ENCODE measurements at places on chromosomes 5 and 9.

DNA sequence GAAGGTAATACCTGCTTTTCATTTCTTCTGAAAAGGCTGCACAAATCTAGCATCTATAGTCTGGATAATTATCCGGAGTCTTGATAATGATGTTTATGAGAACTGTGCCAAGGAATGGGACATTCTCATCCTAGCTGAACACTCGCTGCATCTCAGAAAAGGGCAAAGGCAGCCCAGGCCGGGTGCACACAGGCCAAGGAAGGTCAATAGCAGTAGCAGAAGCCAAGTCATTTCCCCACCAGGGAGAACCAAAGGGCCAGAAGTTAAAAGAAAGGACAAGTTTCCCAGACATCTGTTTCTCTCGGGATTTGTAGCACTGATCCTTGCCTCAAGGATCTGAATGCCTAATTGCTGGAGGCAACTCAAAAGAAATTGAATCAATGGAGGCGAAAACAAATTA lies 66.1 kb upstream of the ANKRD55 start:
- DNase-seq = no peak

GRCh38 chr5:172379481-172379880 lies 74.8 kb downstream of the SH3PXD2B start:
- DNase-seq = peak; percentile 18

DNA sequence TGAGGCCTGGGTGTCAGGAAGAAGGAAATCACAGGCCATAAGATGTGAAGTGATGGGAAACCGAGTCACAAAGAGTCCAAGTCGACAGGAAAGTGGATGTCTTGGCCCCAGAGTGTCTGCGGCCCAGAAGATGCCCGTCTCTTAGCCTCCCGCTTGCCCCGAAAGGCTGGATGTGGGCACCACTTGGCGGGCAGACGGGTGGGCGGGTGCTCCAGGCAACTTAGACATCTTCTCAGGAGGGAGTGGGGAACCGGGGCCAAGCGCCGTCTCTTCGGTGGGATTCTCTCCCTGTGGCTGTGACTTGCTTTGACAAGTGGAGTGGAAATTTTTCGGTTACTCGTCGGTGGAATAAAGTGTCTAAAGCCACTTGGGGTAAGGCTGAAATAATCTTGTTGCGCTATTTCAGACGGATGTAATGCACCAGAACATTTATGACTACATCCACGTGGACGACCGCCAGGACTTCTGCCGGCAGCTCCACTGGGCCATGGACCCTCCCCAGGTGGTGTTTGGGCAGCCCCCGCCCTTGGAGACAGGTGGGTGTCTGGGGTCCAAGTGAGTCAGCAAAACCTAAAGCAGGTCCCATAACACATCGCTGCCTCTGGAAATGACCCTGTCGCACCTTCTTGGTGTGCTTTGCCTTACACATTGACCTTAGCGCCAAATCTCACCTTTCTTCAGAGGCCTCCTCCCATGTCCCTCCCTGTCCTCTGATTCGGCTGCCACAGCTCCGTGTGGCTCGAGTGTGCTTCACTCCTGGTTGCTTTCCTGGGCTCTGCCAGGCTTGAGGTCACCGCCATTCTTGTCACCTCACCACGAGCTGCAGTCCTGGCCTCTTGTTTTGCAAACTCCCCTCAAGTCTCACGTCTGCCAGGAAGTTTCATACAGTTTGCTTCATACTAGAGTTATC lies 20.4 kb upstream of the EXOC3 start:
- DNase-seq = no peak

- DNase-seq = peak; percentile 12
Observed at GRCh38 chr5:163893281-163893680, 387.9 kb downstream of the MAT2B start.

DNA sequence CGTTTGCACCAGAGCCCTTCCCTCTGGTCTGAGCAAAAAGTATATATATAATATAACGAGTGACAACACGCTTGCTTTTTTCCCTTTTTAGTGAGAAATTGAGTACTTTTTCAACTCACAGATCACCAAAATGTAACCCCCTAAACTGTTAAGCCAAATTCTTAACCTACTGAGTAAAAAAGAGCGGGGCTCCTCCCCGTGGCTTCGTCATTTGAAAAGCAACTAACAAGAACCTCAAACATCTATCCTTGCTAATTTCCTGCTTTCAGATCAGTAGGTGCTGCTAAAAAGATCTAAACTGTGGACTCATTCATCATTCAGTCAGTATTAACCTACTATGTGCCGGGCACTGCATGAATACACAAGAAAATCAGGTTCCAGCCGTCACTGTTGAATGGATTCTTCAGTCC lies 1.0 kb upstream of the PTBP3 start:
- DNase-seq = peak; percentile 32

GRCh38 chr5:103589357-103589756 lies 26.8 kb upstream of the NUDT12 start:
- no peak for DNase-seq

GRCh38 chr9:106074006-106074405 lies 379.7 kb downstream of the TMEM38B start:
- peak; percentile 20 for DNase-seq

DNA sequence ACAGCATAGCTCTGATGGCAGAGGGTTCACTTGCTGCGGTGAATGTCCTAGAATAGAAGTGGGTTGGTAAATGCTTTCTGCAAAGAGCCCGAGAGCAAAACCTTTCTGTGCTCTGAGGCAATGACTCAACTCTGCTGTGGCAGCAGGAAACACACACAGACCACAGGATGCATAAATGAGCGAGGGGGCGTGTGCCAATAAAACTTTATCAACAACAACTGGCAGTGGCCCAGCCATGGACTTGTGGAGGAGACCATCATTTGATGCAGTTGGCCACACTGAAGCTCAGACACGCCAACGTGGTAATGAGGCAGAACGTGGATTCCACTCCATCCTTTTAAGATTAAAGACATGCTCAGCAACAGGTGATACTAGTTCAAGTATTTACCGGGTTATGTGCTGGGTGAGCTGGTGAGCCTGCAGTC lies 6.8 kb downstream of the MRPL36 start:
- DNase-seq = peak; percentile 92

DNA sequence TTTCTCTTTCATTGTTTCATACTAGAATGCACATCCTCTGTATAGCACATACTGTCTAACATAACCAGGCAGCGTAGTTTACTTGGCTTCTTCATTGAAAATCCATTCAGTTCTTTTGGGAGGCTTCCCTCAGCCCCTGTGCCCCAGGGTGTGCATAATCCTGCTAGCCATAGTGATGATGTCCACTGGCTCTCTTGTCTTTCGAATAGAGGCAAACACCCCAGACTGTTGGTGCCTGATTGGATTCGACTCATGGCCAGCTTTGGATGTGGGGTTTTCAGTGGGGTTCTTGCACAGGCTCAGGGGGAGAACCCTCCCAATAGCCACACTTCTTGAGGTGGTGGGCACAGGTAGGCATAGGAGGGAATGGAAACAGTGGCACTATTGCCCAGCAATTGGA lies 53.6 kb downstream of the ZSWIM6 start:
- no peak for DNase-seq

GRCh38 chr9:94449486-94449885 lies 105.4 kb upstream of the PCAT7 start:
- no peak for DNase-seq

DNA sequence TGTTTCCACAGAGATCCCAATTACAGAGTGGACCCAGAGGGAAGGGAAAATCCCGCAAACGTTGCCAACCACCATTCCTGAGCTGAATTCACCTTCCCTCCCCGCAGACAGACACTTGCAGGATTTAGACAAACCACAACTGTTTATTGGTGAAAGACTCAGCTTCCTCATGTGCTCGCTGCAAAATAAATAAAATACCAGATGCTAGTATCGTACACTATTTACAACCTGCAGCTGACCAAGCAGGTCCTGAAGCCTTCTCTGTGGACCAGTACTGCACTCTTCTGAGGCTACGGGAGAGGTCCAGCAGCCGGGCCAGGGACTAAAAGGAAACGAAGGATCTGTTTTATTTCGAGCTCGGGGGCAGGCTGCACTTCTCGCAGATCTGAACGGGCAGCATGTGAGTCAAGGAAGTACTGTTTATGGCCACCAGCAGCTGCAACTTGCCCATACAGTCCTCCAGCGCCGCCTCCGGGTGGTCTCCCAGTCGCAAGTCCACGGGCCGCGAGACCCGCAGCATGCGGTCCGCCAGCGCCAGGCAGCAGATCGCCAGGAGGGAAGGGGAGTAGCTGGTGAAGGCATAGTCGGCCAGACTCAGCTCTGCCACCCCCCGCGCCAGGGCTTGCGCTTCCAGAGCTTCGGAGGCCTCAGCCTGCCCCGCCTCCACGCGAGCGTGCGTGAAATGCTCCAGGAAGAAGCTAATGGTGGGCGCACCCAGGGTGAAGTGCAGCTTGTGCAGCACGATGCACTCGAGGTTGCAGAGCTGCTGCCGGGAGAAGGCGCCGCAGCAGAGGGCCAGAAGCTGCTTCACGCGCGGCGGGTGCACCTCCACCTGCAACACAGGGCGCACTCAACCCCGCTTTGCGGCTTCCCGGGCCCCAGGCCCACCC lies 2.1 kb downstream of the CCNO start:
- DNase-seq = peak; percentile 9

- DNase-seq = no peak
Observed at GRCh38 chr5:51326844-51327243, 56.4 kb upstream of the ISL1 start.

DNA sequence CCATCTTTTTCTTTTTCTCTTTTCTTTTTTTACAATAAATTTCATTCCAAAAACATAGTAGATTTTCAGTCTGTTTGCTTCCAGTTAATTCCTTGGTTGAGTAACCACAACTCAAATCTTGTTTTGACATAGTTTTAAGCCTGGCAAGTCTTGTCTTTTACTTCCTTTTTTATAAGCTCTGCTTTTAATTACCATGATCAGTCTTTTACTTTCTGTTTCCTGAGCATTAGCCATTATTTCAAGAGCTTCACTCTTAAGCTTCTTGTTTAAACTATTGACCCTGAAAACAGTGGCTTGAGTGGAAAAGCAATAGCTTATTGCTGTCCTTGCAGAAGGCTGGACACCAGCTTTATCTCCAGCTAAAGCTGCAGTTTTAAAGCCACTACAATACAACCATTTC lies 1363.3 kb downstream of the MAT2B start:
- no peak for DNase-seq

DNA sequence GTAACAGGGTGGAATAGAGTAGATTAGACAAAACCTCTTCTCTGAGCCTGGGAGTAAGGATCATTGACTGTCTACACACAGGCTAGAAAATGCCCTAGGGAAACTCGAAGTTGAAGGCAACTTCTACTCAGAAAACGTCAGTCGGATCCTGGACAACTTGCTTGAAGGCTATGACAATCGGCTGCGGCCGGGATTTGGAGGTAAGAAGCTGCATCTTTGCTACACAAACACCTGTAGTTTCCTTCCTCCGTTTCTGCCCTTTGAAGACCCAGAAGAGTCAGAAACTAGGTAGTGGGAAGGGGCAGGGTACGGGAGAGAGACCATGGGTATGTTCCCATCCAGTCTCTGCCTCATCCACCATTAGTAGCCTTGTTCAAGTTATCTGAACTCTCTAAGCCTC lies 628 bp downstream of the GABRA6 start:
- no peak for DNase-seq

DNA sequence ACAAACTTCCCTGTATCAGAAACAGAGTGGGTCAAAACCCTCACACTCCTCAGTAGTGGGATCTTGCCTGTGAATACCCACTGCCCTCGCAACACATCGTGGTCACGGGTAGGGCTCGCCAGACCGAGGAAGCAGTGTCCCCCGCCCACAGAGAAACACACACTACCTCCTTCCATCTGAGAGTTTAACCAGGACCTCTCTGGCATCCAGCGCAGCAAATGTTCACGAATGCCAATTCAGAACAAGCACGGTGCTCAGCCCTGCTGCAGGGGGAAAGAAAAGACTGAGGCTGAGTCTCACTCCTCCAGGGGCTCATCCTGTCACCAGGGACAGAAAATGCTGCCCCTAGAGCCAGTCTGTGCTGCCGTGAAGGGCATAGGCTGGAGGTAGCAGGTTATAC lies 42.5 kb upstream of the SYNPO start:
- DNase-seq = no peak

- DNase-seq = no peak
Observed at GRCh38 chr9:21983561-21983935, 10.6 kb downstream of the CDKN2A start.

- DNase-seq = no peak
Observed at GRCh38 chr9:126722922-126723806, 81.7 kb upstream of the ZBTB43 start.

- peak; percentile 44 for DNase-seq
Observed at GRCh38 chr5:40124367-40124766, 555.3 kb upstream of the PTGER4 start.

GRCh38 chr5:81630684-81631083 lies 120.2 kb downstream of the SSBP2 start:
- no peak for DNase-seq

GRCh38 chr9:34384368-34385165 lies 7.9 kb upstream of the MYORG start:
- no peak for DNase-seq

- no peak for DNase-seq
Observed at GRCh38 chr5:118195211-118195610, 793.1 kb downstream of the DTWD2 start.

DNA sequence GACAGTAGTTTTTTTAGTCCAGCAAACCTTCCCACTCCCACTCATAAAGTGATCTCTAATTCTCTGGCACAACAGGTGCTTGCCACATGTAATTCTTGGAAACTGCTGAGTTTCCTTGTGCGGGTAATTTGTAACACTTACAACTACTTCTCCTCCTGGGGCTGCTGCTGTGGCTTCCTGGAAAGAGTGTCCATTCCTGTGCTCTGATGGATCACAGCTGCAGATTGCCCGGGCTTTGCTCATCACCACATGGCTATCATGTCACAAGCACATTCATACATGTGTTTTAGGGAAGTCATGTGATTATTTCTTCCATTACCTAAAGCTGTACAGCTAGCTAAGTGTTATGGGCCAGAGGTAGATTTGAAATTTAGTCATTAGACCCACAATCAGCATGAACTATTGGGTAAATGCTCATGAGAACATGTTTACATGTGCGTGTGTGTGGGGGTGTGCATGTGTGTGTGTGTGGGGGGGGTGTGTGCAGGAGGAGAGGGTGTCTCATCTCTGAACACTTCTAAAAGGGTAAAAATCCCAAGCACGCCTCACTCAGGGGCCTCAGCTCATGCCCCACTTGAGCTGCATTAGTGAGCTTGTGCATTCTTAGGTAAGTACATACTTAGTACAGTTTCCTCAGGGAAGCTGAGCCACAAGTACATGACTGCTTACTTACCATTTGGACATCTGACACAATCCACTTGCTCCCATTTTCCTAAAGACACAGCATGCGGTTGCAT lies 118.1 kb upstream of the CCDC112 start:
- no peak for DNase-seq

- peak; percentile 89 for DNase-seq
Observed at GRCh38 chr9:94805585-94805984, 79.1 kb downstream of the AOPEP start.

DNA sequence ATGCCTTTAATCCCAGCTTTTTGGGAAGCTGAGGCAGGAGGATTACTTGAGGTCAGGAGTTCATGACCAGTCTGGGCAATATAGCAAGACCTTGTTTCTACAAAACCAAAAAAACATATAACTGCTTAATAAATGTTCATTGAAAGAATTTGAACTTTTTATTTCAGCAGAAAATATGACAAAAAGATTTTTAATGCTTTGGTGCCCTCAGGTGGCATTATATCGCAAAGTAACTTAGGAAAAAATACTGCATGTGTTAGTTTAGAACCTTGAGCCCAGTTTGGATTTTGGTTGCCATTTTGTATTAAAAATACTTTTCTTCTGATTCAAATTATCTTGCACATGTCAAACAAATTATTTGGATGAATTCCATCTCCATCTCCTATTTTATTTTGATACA lies 103.2 kb downstream of the GPBP1 start:
- peak; percentile 50 for DNase-seq

GRCh38 chr9:105963343-105964099 lies 269.2 kb downstream of the TMEM38B start:
- DNase-seq = no peak
